Thymus (tissue), 14 donors: ENCODE measurements at places on chromosomes 13 and 19. TPM values are rescaled to one million over a fixed set of nuclear protein-coding genes. Genes with fewer than 3 reads are reported as not detected.
A peak's percentile ranks its signal among the peaks of the same experiment; 100 is the strongest.

DNA sequence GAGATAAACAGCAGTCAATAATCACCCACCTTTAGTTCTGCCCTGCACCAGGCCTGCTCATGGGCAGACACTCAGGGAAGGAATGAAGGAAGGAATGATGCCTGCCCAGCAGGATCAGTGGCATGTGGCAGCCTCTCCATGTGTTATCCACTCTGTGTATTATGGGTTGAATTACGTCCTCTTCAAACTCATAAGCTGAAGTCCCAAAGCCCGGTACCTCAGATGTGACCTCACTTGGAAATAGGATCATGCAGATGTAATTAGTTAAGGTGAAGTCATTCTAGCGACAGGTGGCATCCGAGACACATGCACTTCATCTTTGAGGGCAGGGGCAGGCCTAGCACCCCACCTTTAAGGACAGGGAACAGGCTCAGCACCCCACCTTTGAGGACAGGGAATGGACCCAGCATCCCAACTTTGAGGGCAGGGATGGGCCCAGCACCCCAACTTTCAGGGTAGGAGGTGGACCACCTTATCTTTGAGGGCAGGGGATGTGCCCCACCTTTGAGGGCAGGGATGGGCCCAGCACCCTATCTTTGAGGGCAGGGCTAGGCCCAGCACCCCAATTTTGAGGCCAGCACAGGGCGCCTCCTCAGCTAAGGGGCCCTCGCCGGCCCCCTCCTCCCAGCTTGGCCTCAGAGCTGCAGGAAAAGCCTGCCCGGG is 127.6 kb downstream of the URI1 start:
- H3K27me3 ChIP-seq, result no peaks in the 10 kb centered on the region
- no peak for DNase-seq
- H3K27ac ChIP-seq, result no peak overlapping the region
- H3K36me3 ChIP-seq, result no peaks in the 10 kb centered on the region
- H3K4me1 ChIP-seq, result no peaks in the 10 kb centered on the region
- H3K4me3 ChIP-seq, result no peak overlapping the region

GRCh38 chr13:67043901-67044300 is 186.2 kb downstream of the PCDH9 start:
- H3K27ac ChIP-seq, result no peak overlapping the region
- no peaks in the 10 kb centered on the region for H3K36me3 ChIP-seq
- no peak overlapping the region for H3K4me3 ChIP-seq
- H3K27me3 ChIP-seq, result no peaks in the 10 kb centered on the region
- no peak for DNase-seq

- peaks cover 3% of the 10 kb centered on the region for H3K4me1 ChIP-seq
- peak overlapping the region; percentile 83 for H3K4me3 ChIP-seq
- peaks cover 16% of the 10 kb centered on the region for H3K36me3 ChIP-seq
- H3K27ac ChIP-seq, result peak overlapping the region; percentile 91
Measured at GRCh38 chr19:44164327-44164672, 600 bp upstream of the ZNF226 start.

GRCh38 chr13:98961503-98962105 is 16.3 kb downstream of the DOCK9 start:
- H3K4me3 ChIP-seq, result no peak overlapping the region
- H3K4me1 ChIP-seq, result peaks cover 2% of the 10 kb centered on the region
- peaks cover 11% of the 10 kb centered on the region for H3K36me3 ChIP-seq
- no peaks in the 10 kb centered on the region for H3K27me3 ChIP-seq

DNA sequence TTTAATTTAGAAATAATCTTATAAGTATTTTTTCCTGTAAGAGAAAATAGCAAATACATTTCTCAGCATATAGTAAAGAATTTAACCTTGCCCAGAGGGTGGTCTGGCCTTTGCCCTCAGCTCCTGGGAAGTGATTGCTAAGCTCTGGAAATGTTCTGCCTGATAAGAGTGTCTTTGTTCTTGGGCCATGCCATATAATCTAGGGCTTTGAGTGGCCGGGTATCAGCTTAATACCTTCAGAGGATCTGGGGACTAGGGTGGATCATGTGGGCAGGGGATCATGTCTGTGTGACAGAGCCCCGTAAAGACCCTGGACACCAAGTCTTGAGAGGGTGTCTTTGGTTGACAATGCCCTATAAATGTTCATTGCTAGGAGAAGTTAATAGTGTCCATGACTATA is 1032.4 kb upstream of the MIR17HG start:
- no peak for DNase-seq
- no peak overlapping the region for H3K4me3 ChIP-seq
- no peaks in the 10 kb centered on the region for H3K4me1 ChIP-seq
- H3K27ac ChIP-seq, result no peak overlapping the region

GRCh38 chr13:79306650-79307049 is 99.4 kb downstream of the RBM26 start:
- no peak overlapping the region for H3K4me3 ChIP-seq
- H3K27me3 ChIP-seq, result no peaks in the 10 kb centered on the region
- no peaks in the 10 kb centered on the region for H3K4me1 ChIP-seq
- H3K27ac ChIP-seq, result no peak overlapping the region
- no peak for DNase-seq

DNA sequence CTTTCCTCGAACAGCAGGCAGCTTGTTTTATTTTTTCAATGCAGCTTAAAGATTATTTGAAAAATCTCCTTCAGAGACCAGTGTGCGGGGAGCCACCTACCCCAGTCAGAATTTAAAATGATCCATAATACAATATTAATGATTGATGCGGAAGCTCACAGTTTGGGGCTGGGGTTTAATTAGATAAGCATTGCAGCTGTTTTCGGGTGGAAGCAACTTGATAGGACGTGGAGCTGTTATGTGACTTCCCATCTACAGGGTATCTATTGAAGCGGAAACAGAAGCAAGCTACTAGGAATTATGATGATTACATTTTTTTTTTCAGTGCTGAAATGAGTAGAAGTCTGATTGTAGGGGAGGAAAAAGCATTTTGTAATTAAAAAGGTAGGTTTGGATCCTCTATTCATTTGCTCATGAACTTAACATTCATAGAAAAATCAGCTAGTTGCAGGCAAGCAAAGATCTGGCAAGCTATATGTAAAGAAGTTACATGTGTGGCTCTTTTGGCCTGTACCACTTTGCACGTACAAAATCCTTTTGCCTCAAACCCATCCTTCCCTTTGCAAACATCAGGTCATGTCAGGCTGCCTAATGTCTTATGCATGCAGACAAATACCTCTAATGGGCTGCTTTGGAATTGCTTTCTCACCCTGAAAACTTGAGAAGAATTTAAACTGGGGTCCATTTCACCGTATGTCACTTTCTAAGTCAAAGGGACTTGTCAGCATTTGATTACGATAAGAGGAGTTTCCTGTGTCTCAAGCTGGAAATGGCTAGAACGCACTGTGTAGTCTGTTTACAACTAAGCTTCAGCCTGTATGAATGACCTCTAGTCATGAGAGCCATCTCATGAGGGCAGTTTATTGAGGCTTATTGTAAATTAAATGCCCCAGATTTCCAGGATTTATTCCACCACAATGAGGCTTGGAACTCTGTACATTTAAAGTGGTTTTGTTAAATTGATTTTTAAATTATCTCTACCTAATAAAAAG is 267.1 kb upstream of the TMTC4 start:
- no peaks in the 10 kb centered on the region for H3K4me1 ChIP-seq
- H3K36me3 ChIP-seq, result no peaks in the 10 kb centered on the region
- DNase-seq, result no peak

GRCh38 chr13:113775451-113776145 is 16.6 kb downstream of the TMEM255B start:
- no peak overlapping the region for H3K4me3 ChIP-seq
- no peaks in the 10 kb centered on the region for H3K36me3 ChIP-seq
- H3K27me3 ChIP-seq, result peaks cover 14% of the 10 kb centered on the region
- no peak for DNase-seq

- H3K27ac ChIP-seq, result peak overlapping the region; percentile 91
- peaks cover 51% of the 10 kb centered on the region for H3K4me1 ChIP-seq
- peaks cover 11% of the 10 kb centered on the region for H3K36me3 ChIP-seq
- H3K4me3 ChIP-seq, result peak overlapping the region; percentile 76
- H3K27me3 ChIP-seq, result no peaks in the 10 kb centered on the region
Measured at GRCh38 chr19:55641426-55642152, 787 bp downstream of the ZNF580 start.

- no peaks in the 10 kb centered on the region for H3K27me3 ChIP-seq
- no peak for DNase-seq
- H3K4me1 ChIP-seq, result no peaks in the 10 kb centered on the region
- H3K36me3 ChIP-seq, result no peaks in the 10 kb centered on the region
Measured at GRCh38 chr13:43289470-43290255, 266.3 kb downstream of the DNAJC15 start.

GRCh38 chr13:20709369-20709768 is 5.9 kb downstream of the IL17D start:
- H3K36me3 ChIP-seq, result no peaks in the 10 kb centered on the region
- no peak overlapping the region for H3K4me3 ChIP-seq
- no peak overlapping the region for H3K27ac ChIP-seq
- no peak for DNase-seq
- H3K27me3 ChIP-seq, result no peaks in the 10 kb centered on the region

GRCh38 chr13:89490661-89491060 is 1819.5 kb downstream of the SLITRK5 start:
- no peak overlapping the region for H3K4me3 ChIP-seq
- no peaks in the 10 kb centered on the region for H3K4me1 ChIP-seq
- no peaks in the 10 kb centered on the region for H3K27me3 ChIP-seq
- no peak for DNase-seq
- no peak overlapping the region for H3K27ac ChIP-seq

DNA sequence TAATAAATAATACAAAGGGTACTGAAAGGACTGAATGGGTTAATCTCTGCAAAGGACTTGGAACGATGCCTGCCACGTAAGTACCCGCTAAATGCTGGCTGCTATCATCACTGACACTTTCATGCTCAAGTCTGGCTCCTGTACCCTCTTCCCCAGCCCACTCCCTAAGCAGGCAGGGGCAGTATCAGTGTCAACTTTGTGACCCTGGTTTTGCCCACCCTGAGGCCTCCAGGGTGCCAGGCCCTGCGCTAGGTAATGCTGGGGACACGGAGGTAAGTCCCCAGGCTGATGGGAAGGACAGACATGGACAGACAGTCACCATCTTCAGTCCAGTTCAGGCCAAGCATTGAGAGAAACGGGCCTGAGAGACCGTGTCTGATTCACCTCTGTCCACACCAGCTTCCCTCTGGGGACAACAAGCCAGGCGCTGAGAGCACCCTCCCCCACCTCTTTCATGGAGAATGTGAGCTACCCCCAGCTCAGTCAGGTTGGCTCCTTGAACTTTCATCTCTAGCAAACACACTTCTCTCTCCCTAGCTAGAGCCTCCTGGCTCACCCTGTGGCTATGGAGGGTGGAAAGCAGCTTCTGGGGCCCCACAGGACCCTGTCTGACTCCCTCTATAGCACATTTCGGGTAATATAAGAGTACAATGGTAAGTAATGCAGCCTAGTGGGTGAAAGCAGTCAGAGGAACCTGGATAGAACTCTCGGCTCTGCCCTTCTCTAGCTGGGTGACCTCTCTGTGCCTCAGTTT is 800 bp downstream of the ETFB start:
- H3K4me1 ChIP-seq, result peaks cover 10% of the 10 kb centered on the region
- H3K4me3 ChIP-seq, result peak overlapping the region; percentile 85
- no peaks in the 10 kb centered on the region for H3K36me3 ChIP-seq
- no peaks in the 10 kb centered on the region for H3K27me3 ChIP-seq
- H3K27ac ChIP-seq, result peak overlapping the region; percentile 84
- no peak for DNase-seq

DNA sequence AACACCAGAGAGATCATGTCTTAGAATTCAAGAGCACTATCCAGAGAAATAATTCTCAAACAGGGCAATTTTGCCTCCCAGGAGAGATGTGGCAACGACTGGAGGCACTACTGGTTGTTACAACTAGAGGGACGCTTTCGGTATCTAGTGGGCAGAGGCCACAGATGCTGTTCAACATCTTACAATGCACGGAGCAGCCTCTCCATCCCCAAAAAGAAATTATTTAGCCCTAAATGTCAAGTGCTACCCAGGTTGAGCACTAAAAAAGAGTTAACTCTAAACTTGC is 78.6 kb downstream of the ABCC4 start:
- H3K4me1 ChIP-seq, result no peaks in the 10 kb centered on the region
- H3K4me3 ChIP-seq, result no peak overlapping the region
- H3K27ac ChIP-seq, result no peak overlapping the region
- no peaks in the 10 kb centered on the region for H3K27me3 ChIP-seq
- no peaks in the 10 kb centered on the region for H3K36me3 ChIP-seq
- no peak for DNase-seq

GRCh38 chr19:2837430-2837829 is 3.8 kb upstream of the ZNF555 start:
- H3K4me1 ChIP-seq, result peaks cover 6% of the 10 kb centered on the region
- no peak overlapping the region for H3K27ac ChIP-seq
- H3K27me3 ChIP-seq, result peaks cover 20% of the 10 kb centered on the region

DNA sequence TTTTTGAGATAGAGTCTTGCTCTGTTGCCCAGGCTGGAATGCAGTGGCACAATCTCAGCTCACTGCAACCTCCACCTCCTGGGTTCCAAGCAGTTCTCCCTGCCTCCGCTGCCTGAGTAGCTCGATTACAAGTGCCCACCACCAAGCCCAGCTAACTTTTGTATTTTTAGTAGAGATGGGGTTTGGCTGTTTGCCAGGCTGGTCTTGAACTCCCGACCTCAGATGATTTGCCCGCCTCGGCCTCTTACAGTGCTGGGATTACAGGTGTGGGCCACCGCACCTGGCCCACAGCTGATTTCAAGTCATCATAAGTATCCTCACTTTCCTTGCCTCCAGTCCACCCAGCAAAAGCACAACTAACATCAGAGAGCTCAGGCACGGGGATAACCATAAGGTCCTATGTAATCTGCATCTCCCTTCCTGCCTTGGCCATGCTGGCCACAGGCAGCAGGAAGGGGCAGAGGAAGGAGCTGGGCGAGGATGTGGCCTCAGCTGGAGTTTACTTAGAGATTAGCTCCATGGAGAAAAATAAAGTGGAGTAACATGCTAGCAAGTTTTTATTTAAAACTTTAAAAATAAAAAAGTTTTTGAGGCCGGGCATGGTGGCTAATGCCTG is 22.9 kb upstream of the ADGRE1 start:
- DNase-seq, result no peak
- no peaks in the 10 kb centered on the region for H3K27me3 ChIP-seq
- H3K4me1 ChIP-seq, result peaks cover 21% of the 10 kb centered on the region
- no peak overlapping the region for H3K4me3 ChIP-seq
- no peaks in the 10 kb centered on the region for H3K36me3 ChIP-seq
- no peak overlapping the region for H3K27ac ChIP-seq

The RUBCNL gene
- total RNA-seq, result 17.1 TPM

The ZNF296 gene
- 0.19 TPM for total RNA-seq

The CYP4F2 gene
- 0.09 TPM for total RNA-seq

The PDCD2L gene
- total RNA-seq, result 14.1 TPM

The ADGRL1 gene
- total RNA-seq, result 3.6 TPM

The C19orf18 gene
- 0.47 TPM for total RNA-seq

The NAT14 gene
- 116 TPM for total RNA-seq

The ACTN4 gene
- total RNA-seq, result 23.8 TPM

The IGFL1 gene
- 0.99 TPM for total RNA-seq

The CNFN gene
- 0.85 TPM for total RNA-seq
